ENCODE measurements at places on chromosomes 13 and 19.

- DNase-seq = no peak
These were observed 51.9 kb downstream of the DNM2 start for GRCh38 chr19:10769533-10770491.

GRCh38 chr19:32397671-32398101 lies 7.9 kb upstream of the DPY19L3 start:
- DNase-seq = no peak

DNA sequence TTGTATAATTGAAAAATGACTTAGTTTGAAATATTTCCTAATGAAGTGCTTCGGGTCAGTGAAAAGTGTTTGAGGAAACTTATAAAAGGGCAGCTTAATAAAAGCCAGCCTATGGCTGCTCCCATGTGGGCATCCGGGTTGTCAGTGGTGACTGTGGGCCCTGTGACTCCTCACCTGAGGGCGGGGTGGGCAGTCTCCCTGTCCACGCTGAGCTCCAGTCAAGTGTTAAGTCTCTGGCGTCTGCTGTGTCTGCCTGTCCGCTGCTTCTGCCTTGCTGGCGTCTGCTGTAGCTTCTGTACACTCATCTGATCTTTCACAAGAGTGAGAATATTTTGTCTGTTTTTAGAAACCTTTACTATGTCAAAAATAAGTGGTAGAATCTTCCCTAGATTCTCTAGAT lies 7.1 kb downstream of the LAMP1 start:
- no peak for DNase-seq

- no peak for DNase-seq
These were observed 67.7 kb downstream of the DACH1 start for GRCh38 chr13:71799324-71799723.

- no peak for DNase-seq
These were observed 160.1 kb upstream of the SOX1 start for GRCh38 chr13:111906816-111907215.
